Endothelial cell (in vitro differentiated cells): ENCODE measurements at places on chromosomes 12 and 14.

DNA sequence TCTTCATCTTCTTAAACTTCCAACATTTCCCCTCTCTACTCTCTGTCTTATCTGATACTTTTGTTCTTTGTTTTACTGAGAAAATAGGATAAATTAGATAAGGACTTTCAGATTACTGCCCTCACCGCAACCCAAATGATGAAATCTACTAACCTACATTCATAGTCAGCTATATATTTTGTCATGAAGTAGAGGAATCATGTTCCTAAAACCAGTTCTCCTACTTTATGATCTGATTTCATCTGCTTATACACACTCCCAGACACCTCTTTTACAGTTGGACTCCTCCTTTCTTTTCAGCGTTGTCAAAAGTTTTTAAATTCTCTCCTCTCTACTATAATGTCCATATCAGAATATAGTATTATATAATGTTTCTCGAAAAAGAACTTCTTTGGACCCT, 29.7 kb downstream of the MGAT4C start:
- DNase-seq = no peak

DNA sequence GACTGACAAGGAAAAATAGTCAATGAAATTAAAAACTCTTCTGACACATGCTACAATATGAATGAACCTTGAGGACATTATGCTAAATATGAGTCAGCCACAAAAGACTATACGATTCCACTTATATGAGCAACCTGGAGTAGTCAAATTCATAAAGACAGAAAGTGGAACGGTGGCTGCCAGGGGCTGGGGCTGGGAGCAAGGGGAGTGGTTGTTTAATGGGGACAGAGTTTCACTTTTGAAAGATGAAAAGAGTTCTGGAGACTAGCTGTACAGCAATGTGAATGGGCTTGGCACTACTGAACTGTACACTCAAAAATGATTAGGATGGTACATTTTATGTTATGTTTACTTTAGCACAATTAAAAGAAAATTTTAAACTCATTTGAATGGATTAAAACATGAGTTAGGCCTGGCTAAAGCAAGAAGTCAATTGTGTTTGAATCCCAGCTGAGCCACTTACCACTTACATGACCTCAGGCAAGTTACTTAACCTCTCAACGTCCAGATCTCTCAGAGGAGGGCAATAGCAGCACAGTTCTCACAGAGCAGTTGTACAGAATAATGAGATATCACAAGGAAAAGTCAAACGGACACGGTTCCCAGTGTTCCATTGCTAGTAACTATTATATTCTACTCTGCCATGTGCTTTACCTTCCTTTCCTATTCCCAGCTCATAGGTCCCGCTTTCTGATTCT, 102.5 kb downstream of the SPTSSA start:
- DNase-seq = no peak

DNA sequence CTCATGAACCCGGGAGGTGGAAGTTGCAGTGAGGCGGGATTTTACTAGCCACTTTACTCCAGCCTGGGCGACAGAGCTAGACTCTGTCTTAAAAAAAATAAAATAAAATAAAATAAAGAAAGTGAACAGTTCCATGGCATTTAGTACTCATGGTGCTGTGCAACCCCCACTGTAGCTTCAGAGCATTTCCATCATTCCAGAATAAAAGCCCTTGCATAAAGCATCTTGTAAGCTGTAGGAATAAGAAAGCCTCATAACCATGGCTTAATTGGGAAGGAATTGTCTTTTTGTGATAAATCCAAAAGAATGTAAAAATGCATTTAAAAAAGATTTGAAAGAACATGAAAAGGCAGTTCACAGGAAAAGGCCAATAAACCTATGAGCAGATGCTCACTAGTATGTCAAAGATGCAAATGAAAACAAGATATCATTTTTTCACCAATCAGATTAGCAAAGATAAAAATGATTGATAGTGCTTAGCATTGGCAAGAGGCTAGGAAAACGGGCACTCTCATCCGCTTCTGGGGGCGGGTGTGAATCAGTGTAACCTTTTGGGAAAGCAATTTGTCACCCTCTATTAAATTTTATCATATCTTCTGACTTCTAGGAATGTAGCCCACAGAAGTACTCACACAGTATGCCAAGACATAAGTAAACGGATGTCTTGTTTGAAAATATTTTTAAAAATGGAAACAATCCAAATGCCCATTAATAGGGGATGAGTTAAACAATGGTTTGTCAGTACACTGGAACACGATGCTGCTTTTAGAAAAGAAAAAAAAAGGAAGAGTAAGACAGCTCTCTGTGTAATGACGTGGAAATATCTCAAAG, 46.6 kb downstream of the CFAP251 start:
- no peak for DNase-seq

- DNase-seq = peak; percentile 23
These were observed 521 bp upstream of the PCED1B start for GRCh38 chr12:47078733-47079467.

GRCh38 chr14:24079491-24080141, 8.3 kb downstream of the CPNE6 start:
- no peak for DNase-seq

DNA sequence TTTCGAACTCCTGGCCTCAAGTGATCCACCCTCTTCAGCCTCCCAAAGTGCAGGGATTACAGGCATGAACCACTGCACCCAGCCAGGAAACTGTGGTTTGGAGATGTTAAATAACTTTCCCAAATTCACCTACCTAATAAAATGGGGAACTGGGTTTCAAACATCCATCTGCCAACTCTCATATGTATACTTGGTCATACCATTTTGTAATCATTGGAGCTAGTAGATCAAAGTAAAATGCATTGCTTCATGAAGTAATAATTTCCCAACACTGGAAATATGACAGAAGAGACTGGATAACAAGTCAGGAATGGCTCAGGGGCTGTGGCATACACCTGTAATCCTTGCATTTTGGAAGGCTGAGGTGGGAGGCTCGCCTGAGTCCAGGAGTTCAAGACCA, 5.3 kb upstream of the HECTD1 start:
- no peak for DNase-seq
